ENCODE measurements at places on chromosomes 5 and 9.

GRCh38 chr5:175215906-175216305 lies 228.1 kb downstream of the DRD1 start:
- DNase-seq: no peak

GRCh38 chr9:124507880-124508423 lies 753 bp upstream of the NR5A1 start:
- DNase-seq: no peak

GRCh38 chr5:128708841-128709240 lies 170.8 kb upstream of the FBN2 start:
- no peak for DNase-seq

- no peak for DNase-seq
Observed at GRCh38 chr9:113302792-113303418, at the start of gene RNF183. Gene RNF183, minus strand, starts transcription at chr9:113303376. Its CDS starts 5,192 bp downstream, at chr9:113298184.

DNA sequence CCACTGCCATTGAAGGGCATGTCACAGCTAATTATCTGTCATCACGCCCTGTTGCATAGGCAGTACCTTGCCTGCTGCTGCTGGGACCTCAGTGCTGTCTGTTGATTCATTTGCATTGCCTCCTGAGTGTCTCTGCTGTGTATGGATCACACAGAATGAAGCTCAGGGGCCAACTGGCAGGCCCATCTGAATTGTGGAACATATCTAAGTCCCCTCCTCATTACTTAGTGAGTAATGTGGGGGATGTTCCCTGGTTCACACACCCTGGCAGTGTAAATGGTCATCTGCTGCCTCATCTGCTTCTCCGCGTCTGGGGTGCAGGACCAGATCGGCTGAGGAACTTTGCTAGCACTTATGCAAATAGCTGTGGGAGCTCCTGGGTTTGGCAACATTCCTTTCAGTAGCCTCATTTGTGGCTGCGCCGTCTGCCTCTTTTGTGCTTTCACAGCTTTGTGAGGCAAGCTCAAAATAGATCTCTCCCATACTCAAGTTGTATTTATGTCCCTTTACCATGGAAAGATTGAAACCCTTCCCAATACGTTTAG lies 25.4 kb downstream of the TYRP1 start:
- no peak for DNase-seq
